Ascending aorta (tissue), 2 donors: ENCODE measurements at places on chromosomes 12 and 14. TPM values are rescaled to one million over a fixed set of nuclear protein-coding genes. Genes with fewer than 3 reads are reported as not detected.

Gene REP15
- total RNA-seq: not detected

Gene BEST3
- total RNA-seq: not detected

Gene PPP1R12A
- 374 TPM for total RNA-seq

Gene NAB2
- 50.9 TPM for total RNA-seq

Gene PLCZ1
- total RNA-seq: not detected

Gene TMEM229B
- 5.5 TPM for total RNA-seq

Gene TPPP2
- not detected for total RNA-seq
